ENCODE measurements at places on chromosomes 2 and 18.

- DNase-seq: no peak
These were observed 238.5 kb upstream of the ERBB4 start for GRCh38 chr2:212777020-212777491.

GRCh38 chr2:9952286-9952737 lies 819 bp downstream of the GRHL1 start:
- no peak for DNase-seq

GRCh38 chr2:177639262-177639914 lies 246.8 kb downstream of the AGPS start:
- DNase-seq: no peak

GRCh38 chr2:81403508-81403907 lies 1099.0 kb upstream of the LRRTM1 start:
- DNase-seq: no peak

DNA sequence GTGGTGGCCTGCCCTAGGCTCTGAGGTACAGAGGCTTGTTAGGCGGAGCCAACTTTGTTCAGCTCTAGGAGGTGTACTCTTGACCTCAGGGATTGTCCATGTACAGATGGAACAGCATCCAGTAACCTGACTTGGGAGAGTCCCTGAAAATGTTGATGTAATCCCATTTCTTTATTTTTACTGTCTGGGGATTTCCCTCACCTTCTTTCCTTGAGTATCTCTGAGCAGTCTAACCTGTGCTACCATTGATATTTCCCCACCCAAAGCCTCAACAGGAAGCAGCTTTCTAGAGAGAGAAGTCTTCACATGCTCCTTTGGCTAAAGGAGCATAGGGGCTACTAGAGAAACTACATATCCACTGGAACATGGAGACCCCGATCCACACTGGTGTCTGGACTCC lies 10.4 kb downstream of the IL36A start:
- DNase-seq: no peak

DNA sequence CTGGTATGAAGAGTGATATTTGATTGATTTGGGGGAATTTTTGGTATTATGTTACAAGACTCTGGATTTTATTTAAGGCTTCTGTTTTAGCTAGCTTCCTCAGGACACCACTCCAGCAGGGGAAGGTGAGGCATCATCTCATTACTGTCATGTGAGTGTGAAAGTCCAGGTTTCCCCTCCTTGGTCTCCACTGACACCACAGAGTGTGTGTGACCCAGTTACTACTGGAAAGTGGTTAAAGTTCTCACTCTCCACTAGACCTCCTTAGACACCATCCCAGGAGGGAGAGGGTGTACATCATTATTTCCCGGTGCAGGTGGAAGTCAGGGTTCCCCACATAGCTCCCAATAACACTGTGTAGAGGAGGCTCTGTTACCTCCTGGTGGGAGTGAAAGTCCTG lies 35.8 kb upstream of the EPG5 start:
- DNase-seq: no peak

DNA sequence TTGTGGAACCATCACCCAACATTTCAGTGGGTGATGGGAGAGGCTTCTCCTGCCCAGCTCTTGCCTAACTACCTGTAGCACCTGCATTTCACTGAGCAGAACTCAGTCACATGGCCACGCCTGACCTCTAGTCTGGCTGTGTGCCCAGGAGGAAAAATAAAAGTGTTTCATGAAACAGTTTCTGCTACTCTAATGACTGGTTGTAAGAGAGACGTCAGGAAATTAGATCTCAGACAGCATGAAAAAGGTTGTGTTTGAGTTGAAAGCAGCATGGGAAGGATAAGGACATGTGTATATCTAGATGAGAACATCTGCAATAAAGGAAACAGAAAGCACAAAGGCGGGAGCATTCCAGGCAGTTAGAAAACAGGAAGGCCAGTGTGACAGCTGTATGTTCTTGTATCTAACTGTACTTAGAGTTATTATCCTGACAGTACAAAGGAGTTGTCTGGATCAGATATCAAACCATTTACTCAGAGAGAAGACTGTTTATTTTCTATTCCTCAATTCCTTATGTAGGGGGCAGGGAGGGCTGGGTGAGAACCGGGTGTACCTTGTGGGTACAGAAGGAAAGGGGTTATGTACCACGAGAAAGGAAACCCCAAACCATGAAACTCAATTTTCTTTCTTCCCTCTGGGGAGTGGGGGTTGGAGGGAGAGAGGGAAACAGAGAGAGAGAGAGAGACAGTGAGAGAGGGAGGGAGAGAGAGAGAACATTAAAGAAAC lies 307.4 kb upstream of the VWC2L start:
- no peak for DNase-seq

GRCh38 chr2:32375228-32375892 lies 18.5 kb downstream of the BIRC6 start:
- DNase-seq: no peak

- DNase-seq: no peak
These were observed 89.4 kb downstream of the SCN3A start for GRCh38 chr2:165114346-165114939.

- DNase-seq: no peak
These were observed 24.1 kb downstream of the EPB41L3 start for GRCh38 chr18:5519448-5520298.

GRCh38 chr2:46162329-46163097 lies 134.7 kb upstream of the EPAS1 start:
- DNase-seq: no peak

- no peak for DNase-seq
These were observed 620.0 kb upstream of the SLC39A10 start for GRCh38 chr2:195037045-195037444.

DNA sequence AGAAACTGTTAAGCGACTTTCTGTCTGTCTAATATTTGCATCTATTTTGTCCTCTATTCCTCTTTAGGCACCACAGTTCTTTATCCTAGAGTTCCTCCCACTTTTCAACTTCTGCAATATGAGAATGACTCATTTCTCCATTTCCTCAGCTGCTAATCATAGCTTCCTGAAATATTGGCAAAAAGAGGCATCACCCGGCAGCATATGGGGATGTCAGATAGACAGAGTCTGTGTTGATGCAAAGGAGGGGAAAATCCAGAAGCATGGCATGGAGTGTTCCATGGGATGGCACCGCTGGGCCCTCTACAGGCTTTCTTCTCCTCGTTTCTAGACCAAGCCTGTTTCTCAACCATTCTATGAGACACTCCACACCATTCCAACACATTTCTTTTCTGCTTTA lies 93.4 kb downstream of the DOCK10 start:
- no peak for DNase-seq

DNA sequence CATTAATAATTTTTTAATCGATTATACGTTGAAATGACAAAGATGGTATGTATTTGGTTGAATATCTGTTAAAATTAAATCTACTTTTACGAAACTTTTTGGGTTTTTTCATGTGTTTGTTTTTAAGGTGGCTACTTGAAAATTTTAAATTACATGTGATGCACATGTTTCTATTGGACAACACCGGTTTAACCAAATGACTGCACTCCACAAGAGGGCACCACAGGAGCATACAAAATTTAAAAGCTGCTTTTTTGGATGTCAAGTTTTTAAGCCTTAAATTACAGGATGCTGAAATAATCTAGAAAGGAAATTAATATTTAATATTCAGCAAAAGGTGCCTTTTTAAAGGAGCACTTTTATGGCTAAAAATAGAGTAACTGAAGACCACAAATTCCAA lies 98.7 kb downstream of the ACVR1 start:
- peak; percentile 33 for DNase-seq

DNA sequence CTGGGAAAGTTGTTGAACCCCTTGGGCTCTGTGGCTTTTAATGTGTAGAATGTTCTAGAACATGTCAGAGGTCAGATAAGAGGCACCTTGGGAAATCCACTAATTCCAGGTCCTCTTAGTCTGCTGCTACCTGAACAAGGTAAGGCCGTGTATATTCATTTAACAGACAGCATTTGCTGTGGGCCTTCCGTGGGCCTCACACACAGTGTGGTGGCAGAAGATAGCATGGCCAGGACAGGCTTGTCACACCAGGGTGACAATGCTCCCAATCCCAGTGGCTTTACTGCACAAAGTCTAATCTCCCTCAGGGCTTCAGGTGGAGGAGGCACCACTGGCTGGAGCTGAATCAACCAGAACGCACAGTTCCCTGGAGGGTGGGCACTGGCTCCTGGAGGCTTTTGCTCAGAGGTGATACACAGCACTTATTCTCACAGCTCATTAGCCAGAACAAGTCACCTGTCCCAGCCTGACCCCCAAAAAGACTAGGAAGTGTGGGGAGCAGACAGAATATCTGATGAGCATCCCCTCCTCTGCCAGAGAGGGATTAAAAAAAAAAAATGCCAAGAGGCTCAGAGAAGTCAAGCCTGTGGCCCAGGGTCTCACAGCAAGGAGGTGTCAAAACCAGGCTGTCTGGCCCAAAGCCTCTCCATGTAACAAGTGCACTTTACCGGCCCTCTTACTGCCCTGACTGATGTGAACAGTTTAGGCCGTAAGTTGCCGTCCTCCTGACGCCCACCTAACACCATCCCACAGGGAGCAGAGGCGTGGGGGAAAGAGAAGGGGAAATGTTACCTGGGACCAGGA lies 216.9 kb upstream of the RAB6C start:
- no peak for DNase-seq

- no peak for DNase-seq
These were observed 47.2 kb downstream of the EML6 start for GRCh38 chr2:54770676-54771075.

DNA sequence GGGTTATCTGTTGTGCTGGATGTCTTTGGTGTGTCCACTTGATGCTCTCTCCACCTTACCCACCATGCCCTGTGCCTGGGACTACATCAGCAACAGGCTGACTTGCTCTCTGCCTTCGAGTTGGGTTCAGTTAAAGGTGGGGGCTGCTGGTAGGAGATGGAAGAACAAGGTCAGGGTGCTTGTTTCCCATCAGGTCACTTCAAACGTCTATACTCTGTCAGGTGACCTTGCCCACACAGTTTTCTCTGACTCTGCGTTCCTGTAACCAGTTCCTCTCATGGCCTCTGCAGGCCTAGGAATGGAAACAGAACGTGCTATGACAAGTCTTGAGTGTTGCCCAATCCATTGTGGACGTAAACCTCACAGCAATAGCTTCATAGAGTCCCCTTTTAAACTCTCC lies 38.4 kb upstream of the PAPOLG start:
- DNase-seq: no peak

GRCh38 chr2:71453404-71454220 lies at the start of gene DYSF:
DYSF (plus strand) TSS chr2:71453561.
- no peak for DNase-seq

DNA sequence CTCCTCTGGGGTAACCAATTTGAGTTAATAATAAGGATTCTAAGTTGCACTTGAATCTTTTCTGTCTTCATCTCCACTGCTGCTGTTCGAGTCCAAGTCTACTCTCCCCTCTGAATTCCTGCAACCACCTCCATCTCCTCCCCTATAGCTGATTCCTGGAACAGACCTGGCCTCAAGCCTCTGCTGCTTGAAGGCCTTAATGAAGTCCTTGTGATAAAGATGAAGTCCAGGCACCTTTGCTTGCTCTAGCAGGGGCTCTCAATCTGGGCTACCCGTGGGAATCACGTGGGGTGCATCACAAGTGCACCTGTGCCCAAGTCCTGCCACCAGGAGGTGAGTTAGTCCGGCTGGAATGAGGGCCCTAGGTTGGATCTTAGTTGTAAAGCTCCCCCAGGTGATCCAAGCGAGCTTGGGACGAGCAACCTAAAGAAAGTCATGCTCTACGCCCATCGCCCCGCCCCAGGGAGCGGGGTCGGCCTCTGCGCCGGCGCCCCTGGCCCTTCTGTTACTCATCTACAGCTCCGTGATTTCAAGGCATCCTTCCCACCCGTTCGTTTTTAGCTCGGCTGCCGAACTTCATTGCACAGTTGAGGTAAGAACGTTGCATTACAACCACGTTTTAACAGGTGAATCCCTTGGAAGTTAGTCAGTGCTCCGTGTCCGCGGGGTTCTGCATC lies 905 bp upstream of the IAH1 start:
- no peak for DNase-seq

DNA sequence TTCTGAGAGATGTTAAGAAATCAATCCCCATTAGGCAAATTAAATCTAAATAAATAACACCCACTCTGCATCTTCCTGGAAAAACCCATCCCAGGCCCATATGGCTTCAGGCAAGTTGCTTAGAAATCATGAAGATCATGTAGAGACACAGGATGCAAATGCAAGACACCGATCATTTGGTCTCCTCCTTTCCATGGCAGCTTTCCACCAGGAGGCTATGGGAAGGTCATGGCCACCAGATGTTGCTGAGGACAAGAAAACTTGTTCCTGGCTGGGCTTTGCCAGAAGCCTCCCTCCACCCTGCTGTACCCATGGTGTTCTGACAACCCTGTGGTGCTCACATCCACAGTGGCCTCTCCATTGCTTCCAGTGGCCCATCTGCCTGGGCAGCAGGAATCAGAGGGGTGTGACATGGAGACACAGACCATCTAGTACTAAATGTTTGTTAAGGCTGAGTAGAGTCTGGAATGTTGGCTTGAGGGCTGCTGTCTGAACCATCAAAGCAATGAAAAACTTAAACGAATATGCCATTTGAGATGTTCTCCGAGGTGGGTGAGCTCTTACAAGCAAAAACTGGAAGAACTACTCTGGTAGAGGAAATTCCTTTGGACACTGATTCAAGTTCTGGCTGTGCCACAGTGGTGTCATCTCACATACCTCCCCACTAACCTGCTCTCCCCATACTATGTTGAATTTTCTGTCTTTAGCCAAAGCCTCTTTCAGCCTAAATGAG lies 293.2 kb downstream of the TNS1 start:
- no peak for DNase-seq

- no peak for DNase-seq
These were observed 42.6 kb upstream of the EDAR start for GRCh38 chr2:109031476-109032228.

DNA sequence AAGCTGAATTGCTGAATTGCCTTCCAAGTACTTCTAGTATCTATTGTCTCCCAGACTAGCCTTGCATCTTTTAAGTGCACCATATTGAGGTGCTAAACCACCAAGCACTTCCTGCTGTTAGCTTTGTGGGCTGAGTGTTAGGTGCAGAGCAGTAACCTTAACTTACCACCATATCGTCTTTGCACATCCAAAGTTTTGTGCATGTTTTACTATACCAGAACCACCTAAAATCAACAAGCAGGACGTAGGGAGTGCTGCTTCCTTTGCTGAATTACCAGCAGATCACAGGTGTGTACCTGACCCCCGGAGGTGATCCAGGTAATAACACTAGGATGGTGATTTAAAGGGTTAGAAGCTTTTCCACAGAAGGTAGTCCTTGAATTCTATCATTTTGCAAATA lies 359.9 kb upstream of the HNRNPA3 start:
- no peak for DNase-seq

DNA sequence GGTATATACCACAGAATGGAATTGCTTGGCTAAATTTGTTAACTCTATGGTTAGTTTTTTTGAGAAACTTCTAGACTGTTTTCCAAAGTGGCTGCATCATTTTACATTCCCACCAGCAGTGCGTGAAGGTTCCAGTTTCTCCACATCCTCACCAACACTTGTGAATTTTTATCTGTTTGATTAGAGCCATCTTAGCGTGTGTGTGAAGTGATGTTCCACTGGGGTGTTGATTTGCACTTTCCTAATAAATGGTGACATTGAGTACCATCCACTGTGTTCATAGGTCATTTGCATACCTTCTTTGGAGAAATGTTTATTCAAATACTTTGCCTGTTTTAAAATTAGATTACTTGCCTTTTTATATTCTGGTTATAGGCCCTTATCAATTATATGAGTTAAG lies 37.5 kb upstream of the HS6ST1 start:
- DNase-seq: no peak

GRCh38 chr2:47908682-47909081 lies 2.4 kb upstream of the FBXO11 start:
- DNase-seq: no peak

- no peak for DNase-seq
These were observed 255.4 kb downstream of the NDUFA10 start for GRCh38 chr2:239769554-239770245.

GRCh38 chr2:188964976-188965546 lies 9.1 kb upstream of the COL3A1 start:
- no peak for DNase-seq

GRCh38 chr2:176096243-176096985 lies 3.2 kb upstream of the HOXD12 start:
- DNase-seq: no peak

All from AG04450 (cell line).